HT1080 (cell line): ENCODE measurements at places on chromosomes 2 and 18.
A peak's percentile ranks its signal among the peaks of the same experiment; 100 is the strongest.

GRCh38 chr2:232438951-232439757 lies 16.8 kb upstream of the ALPI start:
- DNase-seq: no peak

GRCh38 chr2:201130524-201131186 lies 14.7 kb downstream of the CFLAR start:
- DNase-seq: peak; percentile 94

DNA sequence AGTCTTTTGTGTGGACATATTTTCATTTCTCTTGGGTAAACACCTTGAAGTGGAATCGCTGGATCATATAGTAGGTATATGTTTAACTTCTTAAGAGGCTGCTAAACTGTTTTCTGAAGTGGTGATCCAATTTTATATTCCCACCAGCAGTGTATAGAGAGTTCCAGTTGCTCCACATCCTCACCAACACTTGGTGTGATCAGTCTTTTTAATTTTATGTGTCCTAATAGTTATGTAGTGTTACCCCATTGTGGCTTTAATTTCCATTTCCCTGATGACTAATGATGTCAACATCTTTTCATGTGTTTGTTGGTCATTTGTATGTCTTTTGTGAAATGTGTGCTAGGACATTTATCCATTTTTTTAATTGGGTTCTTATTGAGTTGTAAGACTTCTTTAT lies 56.9 kb downstream of the DGKD start:
- no peak for DNase-seq

GRCh38 chr2:35443087-35443486 lies 912.5 kb upstream of the CRIM1 start:
- no peak for DNase-seq

- DNase-seq: no peak
These were observed 332.9 kb upstream of the NT5C1B start for GRCh38 chr2:18922276-18922675.

DNA sequence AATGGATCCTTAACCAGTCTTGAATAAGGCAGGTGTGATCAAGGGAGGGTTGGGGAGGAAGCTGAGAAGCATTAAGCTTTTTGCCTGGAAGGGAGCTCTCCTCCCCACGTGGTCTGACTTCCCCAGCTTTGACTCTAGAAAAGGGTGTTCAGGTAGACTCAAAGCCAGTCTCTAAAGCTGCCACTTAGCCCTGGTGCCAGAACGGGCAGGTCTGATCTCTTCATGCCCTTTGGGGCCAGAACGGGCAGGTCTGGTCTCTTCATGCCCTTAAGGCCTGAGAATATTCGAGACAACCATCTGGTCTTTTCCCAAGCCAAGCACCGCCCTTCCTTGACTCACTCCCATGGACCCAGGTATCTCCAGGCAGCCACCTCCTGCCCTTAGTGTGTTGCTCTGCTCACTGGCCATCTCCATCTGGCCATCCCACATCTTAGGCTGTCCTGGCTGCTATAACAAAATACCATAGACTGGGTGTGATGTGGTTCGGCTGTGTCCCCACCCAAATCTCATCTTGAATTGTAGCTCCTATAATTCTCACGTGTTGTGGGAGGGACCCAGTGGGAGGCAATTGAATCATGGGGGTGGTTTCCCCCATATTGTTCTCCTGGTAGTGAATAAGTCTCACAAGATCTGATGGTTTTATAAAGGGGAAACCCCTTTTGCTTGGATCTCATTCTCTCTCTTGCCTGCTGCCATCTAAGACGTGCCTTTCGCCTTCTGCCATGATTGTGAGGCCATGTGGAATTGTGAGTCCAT lies 59.4 kb downstream of the SNORC start:
- no peak for DNase-seq
